ENCODE measurements at places on chromosomes 3 and 15.
A peak's percentile ranks its signal among the peaks of the same experiment; 100 is the strongest.

- peak; percentile 32 for DNase-seq
These were observed 219.8 kb downstream of the CTNNB1 start for GRCh38 chr3:41418961-41419691.

DNA sequence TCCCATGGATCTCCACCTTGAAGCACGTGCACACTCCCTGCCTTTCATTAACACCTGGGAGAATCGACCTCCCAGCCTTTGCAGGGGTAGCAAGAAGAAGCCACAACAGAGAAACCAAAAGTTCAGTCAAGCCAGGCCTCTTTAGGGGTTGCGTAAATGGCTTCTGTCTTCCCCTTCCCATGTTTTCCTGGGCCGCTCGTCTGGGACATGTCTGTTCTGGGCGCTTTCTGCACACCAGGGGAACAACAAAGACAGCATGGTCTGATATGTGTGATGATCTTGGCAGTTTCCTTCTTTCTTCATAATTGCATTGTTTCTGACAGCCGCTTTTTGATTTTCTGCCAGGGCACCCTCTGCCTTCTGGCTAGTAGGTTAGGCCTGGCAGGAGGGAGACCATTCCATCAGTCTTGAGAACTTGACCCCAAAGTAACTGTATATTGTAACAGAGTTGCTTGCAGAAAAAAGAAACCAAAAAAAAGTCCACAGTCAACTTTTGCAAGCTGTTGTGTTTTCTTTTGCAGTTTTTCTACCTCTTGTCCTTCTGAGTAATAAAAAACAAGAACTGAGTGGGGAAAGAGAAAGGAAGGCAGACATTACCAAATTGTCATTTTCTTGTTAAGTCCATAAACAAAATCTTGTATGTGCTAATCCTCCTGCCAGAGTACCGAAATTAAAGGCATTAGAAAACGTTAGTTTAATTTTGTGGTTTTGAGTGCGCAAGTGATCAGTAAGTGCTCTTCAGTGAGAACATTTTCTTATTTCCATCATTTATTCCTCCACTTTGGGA lies 56.0 kb upstream of the FURIN start:
- DNase-seq: no peak

- DNase-seq: no peak
These were observed 245.0 kb upstream of the ADAMTS9 start for GRCh38 chr3:64932666-64933342.

GRCh38 chr15:65957451-65957850 lies 88.2 kb downstream of the RAB11A start:
- DNase-seq: no peak

- no peak for DNase-seq
These were observed 3.6 kb downstream of the ABHD17C start for GRCh38 chr15:80698676-80699075.

DNA sequence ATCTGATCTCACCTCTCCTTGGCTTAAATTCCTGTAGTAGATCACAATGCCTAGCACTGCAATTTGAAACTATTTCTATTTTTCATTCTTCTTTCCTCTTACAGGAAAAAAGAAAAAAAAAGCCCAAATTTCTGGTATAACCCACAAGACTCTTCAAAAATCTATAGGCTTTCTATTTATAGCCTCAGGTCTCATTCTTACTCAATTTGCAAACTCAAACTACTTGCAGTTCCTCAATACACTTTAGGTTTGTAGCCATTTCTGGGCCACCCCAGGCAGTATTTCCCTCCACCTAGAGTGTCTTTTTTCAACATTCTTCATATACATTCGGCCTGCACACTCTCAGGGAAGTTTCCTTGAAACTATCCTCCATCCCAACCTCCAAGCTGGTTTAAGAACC lies 169.0 kb downstream of the TBC1D5 start:
- no peak for DNase-seq
